ENCODE measurements at places on chromosomes 2 and 18. TPM values are rescaled to one million over a fixed set of nuclear protein-coding genes. Genes with fewer than 3 reads are reported as not detected.
A peak's percentile ranks its signal among the peaks of the same experiment; 100 is the strongest.

The SP110 gene
- polyA plus RNA-seq: 17.6 TPM

DNA sequence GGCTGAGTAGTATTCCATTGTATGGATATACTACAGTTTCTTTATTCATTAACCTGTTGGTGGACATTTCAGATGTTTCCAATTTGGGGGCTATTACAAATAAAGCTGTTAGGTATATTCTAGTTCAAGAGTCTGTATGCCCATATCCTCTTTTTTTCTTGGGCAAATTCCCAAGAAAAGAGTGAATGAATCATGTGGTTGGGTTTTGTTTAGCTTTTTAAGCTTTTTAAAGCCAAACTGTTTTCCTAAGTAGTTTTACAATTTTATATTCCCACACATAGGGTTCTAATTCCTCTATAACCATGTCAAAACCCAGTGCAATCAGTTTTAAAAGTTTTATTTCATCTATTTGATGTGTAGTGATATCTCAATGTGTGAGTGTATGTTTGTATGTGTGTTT, 44.9 kb upstream of the BAZ2B start:
- DNase-seq: no peak

GRCh38 chr18:63148449-63149301, 170.9 kb downstream of the BCL2 start:
- no peak for DNase-seq

The KLF11 gene
- polyA plus RNA-seq: 20.7 TPM

GRCh38 chr2:205129531-205129930, 552.8 kb upstream of the NRP2 start:
- DNase-seq: no peak

- peak; percentile 35 for DNase-seq
Measured at GRCh38 chr2:241271706-241272302, 43.7 kb downstream of the HDLBP start.

The ALPG gene
- polyA plus RNA-seq: not detected

DNA sequence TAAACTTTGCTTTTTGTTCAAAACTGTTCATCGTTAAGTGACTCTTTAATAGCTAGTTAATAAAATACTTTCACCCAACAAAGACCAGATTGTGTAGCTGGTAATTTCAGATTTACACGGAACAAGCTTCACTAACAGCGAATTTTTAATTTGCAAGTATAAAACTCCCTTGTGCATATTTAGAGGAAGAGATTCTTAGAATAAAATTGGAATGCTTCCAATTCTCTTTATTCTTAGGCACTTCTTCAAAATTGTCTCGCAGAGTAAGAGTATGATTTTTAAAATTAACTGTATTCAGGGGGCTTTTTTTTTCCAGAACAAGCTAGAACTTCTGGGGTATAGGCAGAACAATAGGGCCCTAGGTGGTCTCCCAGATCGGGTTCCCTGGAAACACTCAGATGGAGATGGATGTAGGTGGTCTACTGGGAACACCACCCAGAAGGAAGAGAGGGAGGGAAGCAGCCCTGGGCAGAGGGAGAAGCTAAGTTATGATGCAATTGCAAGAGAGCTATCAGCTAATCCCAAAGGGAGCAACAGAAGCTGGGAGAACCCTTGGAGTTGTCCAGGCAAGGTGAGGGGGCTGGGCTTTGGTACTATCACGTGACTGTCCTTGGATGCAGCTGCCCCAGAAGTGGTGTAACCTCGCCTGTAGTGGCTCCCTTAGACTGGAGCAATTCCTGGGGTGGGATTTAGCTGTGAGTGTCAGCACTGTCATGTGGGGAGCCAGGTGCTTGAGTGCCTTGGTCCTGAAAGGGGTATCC, 151.7 kb upstream of the ASB18 start:
- DNase-seq: no peak

GRCh38 chr2:172480301-172481218, 53.2 kb downstream of the ITGA6 start:
- no peak for DNase-seq

- no peak for DNase-seq
Measured at GRCh38 chr2:126995621-126996377, 97.1 kb downstream of the TEX51 start.

The HAAO gene
- 31.5 TPM for polyA plus RNA-seq

DNA sequence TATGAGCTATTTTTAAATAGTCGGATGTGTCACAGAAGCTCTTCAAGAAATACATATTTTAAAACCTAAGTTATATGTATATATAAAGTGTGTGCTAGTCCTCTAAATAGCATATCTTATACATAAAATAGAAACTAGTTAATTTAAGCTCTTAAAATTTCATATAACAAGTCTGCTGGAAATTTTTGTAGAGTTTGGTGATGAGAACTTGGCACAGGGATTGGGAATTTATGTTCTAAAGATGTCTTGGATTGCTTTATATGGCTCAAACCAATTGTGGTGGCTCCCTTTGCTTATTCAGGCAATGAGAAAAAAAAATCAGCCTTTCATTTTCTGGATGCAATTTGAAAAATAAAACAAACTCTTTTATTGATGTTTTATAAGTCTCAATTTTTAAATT, 142.8 kb upstream of the KCNJ3 start:
- DNase-seq: no peak

The RNPEPL1 gene
- polyA plus RNA-seq: 76.3 TPM

The MARS2 gene
- 3.7 TPM for polyA plus RNA-seq

- no peak for DNase-seq
Measured at GRCh38 chr18:44958455-44958854, 277.8 kb downstream of the SETBP1 start.

DNA sequence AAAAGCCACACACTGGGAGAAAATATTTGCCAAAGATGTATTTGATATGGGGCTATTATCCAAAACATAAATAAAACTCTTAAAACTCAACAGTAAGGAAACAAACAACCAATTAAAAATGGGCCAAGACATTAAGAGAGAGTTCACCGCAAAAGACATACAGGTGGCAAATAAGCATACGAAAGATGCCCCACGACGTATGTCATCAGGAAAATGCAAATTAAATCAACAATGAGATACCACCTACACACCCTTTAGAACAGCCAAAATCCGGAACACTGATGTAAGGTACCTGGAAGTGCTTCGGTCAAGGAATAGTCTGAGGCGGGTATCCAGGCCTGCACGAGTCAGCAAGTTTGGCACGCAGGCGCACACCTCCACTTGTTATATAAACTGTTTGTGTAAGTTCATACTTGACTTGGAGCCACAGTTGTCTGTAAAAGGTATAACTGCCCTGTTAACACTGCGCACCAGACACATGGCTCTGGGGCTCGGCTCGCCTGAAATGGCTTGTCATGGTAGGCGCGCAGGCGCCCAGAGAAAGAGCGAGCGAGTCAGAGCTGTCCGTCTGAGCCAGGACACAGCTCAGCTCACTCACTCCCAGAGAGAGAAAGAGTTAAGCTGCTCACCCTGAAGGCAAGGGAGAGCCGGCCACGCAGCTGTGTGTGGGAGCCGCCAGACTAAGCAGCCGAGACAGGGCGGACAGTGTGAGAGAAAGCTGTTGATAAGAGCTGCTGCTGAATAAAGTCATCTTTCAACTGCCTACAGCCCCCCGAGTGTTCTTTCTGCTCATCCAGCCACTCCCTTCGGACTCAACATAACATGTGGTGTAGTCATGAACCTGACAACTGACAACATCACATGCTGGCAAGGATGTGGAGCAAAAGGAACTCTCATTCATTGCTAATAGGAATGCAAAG, 87.3 kb downstream of the HNRNPLL start:
- DNase-seq: no peak

GRCh38 chr2:2681711-2682251, 350.7 kb upstream of the MYT1L start:
- DNase-seq: no peak

The SULT1C4 gene
- 4.6 TPM for polyA plus RNA-seq

DNA sequence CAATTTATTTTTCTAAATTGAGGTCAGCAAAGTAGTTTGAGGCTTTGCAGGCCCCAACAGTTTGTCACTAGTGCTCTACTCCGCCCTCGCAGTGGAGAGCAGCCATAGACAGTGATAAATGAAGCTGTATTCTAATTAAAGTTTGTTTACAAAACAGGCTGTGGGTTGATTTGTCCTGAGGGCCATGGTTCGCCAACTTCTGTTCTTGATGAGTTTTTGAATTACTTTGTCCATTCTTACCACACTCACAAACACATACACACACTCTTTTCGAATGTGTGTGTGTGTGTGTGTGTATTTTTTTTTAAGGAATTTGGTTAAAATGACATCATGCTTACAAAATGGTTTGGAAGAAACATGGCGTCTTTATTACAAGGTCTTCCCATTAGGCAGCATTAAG, 68.6 kb downstream of the MTCL1 start:
- no peak for DNase-seq

DNA sequence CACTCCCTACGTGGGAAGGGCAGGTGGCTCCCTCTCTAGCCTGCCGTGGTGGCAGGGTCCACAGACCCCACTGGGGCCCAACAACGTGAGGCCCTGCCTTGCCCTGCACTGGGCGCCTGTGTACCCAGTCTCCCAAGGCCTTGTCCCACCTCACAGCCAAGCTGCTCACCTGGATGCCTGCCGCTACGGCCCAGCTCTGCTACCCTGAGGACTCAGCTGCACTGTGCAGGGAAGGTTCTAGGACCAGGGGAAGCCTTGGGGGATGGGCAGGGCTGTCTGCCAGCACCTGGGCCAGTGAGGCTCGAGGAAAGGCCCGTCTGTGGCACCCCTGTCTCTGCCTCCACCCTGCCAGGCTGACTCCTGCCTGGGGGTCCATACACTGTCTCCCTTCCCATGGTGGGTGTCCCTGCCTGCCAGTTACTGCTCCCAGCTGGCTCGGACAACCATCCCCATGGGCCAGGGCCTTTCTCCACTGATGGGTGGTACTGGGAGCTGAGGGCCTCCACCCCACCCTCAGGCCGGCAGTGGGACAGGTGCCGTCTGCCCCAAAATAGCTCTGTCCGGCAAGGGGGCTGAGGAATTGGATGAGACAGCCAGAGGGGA, 33.2 kb downstream of the HS6ST1 start:
- no peak for DNase-seq

DNA sequence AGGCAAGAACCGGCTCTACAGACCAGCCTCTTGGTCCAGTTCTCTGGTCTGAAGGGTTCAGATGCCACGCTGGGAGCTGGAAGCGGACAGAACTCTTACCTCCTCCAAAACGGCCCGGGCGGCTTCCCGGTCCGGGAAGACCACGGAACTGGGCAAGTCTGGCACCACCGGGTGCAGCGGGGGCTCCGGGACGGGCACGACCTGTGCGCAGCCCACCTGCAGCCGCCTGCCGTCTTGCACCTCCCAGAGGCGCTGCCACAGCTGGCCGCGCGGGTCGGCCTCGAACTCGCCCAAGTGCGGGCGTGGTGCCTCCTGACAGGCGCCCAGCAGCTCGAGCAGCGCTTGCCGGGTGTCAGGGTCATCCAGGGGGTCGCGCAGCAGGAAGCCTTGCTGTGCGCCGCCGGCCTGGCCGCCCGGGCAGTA, 773 bp downstream of the CMPK2 start:
- DNase-seq: no peak

DNA sequence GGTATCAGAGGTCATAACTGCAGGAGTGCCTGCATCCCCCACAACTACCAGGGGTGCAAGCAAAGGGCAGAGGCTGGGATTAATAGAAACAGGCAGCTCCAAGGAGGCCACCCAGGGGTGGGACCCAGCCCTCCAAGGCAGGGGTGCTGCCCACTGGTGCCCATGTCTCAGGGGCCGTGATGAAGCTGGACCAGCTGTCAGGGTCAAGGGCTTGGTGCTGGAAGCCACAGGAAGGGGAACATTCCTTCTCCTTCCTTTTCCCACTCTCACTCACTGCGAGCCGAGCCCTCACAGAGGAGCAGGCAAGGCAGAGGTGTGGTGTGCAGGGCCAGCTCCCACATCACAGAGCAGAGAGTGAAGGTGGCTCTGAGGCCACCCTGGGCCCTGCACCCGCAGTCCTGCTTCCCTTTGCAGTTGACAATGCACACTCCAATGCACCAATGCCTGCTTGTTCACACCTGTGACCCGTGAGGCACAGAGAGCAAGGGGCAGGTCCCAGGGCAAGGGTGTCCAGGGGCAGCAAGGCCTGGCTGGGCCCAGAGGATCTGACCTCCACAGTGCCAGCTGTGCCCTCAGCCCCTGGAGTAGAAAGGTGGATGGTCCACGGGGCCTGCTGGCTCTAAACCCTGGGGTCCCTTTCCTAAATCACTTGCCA, 28.7 kb downstream of the MLPH start:
- DNase-seq: no peak

DNA sequence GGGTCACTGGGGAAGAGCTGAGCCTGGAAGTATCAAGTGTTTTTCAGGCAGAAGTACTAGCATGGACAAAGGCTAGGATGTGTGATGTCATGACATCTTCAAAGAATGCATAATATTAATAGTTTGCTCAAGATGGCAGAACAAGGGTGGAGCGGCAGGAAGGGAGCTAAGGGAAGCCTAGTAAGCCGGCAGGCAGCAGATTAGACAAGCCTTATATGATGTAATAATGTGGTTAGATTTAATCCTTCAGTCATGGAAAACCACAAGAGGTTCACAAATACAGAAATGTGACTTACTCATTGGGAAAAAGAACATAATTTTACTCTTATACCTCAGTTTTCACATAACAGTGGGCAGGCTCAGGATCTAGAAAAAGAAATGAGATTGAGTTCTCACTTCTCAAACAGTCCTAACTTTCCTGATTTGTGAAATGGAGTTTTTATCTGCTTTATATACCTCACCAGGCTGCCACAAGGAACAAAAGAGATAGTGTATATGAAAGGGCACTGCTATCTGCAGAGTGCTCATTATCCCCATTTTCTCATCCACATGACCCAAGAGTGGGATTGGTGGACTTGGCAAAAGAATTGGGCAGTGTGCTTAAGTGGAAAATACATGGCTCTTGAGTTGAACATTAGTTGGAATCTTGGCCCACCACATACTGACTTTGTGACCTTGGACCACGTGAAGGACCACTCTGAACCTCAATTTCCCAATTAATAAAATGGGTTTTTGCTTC, 89.1 kb upstream of the LHCGR start:
- no peak for DNase-seq

DNA sequence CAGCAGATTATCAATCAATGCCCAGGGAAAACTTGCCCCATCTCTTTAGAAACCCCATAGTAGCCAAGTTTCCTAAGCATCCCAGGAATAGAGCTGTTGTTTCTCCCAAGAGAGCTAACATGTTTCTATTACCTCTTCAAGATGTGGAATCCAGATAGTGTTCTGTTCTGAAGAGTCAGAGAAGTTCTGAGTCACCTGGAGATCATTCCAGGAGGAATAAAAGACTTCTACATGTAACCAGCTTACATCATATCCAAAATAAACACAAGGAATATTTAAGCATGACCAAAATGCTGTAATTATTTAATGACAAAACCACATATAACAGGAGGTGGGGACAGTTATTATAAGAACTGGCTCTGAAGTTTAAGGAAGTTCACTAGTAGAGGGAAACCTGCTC, 51.0 kb upstream of the GORASP2 start:
- DNase-seq: no peak

The BUB1 gene
- polyA plus RNA-seq: 0.56 TPM

GRCh38 chr2:165434865-165435496, 34.5 kb upstream of the CSRNP3 start:
- DNase-seq: no peak

GRCh38 chr2:180609626-180610340, 370.6 kb upstream of the UBE2E3 start:
- DNase-seq: no peak

GRCh38 chr2:63058144-63058920, 7.7 kb downstream of the OTX1 start:
- no peak for DNase-seq
